Stimulated activated CD8-positive, alpha-beta memory T cell treated with anti-CD3 and anti-CD28 coated beads, Interleukin-7, amount 100 ng/mL, for 1 hour (primary cell): ENCODE measurements at places on chromosomes 16 and 17.

DNA sequence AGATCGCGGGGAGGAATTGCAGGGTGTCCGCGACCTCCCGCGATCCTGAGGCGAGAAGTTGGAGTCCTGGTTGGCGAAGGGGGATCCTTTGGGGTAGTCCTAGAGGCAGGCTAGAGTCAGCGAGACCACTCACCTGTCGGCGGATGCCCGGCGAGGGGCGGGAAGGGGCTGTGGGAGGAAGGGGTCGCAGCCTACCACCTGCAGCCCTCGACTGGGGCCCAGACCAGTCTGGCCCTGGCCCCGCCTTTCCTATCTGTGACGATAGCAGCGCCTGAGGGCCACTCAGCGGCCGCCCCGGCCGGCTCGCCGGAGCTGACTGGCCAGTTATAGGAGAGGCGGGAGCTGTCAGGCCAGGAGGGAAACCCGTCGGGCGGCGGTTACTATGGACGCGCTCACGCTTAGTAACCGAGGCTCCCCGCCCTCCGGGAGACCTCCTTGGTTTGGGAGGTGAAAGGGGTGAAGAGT, at the start of gene TEKT3:
TSS of gene TEKT3 (minus strand) at position 213 of the 465 bp plus-strand sequence. CDS start 10,012 bp downstream, outside the sequence.
- no peak for DNase-seq

DNA sequence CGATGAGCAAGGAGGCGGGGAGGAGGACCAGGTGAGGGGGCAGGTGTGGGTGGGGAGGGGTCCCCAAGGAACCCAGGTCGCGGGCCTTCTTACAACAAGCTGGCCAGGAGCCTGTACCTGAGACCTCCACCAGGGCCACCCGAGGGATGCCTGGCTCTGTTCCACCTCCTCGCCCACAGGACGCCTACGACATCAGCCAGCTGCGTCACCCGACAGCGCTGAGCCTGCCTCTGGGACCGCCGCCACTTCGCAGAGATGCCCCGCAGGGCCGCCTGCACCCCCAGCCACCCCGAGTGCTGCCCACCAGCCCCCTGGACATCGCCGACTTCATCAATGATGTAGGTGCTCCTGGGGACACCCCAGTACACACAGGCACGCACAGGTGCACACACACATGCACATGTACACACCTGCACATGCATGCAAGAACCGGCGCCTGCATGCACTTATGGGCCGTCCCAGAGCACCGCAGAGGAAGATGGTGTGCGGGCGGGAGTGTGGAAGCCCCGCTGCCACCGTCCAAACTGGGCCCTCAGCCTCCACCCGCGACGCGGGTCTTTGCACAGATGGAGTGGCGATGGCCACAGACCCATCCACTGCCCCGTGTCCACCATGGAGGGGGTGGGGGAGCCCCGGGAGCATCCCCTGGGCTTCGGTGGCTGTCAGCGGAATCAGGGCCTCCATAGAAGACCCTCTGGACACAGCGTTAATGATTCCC, 6.6 kb downstream of the SLC22A31 start:
- DNase-seq: no peak

DNA sequence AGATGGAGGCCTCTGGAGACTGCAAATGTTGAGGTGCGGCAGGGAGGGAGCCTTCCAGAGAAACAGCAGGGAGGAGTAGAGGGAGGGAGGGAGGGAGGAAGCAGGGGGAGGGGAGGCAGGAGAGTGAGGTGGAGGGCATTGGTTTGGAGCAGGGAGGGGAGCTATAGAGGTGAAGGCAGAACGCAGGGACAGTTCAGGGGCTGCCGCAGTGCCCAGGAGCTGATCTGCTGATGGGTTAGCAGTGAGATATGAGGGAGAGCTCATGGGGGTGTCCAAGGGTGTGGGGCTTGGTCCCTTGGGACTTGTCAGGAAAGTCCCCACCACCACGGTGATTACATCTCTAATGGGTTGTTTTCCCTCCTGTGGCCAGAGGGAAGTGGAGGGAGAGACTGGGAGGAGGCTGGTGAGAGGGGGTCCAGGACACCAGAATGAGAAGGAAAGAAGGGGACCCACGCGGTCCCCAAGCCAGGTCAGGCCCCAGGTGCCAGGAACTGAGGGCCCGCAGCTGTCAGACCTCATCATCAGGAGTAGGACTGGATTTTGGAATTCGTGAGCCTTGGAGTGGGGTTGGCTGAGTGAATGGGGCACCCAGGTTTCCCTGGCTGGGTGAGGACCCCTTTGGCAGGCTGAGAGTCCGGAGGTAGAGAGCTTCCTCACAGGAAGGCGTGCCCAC, 11.2 kb downstream of the CA4 start:
- DNase-seq: no peak

- DNase-seq: no peak
Observed at GRCh38 chr17:42563543-42563942, 1.6 kb downstream of the COASY start.

GRCh38 chr16:75227361-75228142, 8.8 kb downstream of the CTRB1 start:
- no peak for DNase-seq

GRCh38 chr17:48127371-48128051, 19.9 kb downstream of the SNX11 start:
- no peak for DNase-seq

DNA sequence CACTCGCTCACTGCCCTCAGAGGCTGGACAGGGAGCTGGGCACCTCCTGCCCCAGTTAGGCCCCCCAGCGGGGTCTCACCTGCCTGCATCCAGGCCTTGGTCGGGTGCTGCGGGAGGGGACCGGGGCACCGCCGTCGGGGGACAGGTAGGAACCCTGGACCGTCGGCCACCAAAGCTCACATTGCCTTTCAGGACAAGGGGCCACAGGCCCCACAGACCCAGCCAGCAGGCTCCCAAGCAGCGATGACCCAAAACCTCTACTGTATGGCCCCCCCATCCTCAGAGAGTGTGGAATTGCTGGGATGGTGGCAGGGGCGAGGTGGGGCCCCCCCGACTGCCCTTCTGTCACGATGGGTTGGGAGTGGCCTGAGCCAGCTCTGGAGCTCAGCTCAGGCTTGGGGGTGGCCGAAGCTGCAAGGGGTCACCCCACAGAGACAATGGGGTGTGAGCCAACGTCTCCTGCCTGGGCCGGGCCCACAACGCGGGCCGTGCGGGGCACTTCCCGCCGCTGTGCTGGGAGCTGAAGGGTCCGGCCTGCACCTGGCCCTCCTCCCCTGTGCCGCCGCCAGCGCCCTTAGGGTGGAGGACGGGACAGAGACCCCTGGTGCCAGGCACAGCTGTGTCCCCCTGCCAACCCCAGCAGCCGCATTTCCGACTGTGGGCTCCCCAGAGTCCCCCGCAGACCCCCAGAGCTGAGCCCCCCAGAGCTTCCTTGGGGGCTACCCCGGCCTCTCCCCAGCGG, 498 bp downstream of the IGFALS start:
- DNase-seq: no peak

GRCh38 chr16:80023865-80024264, 423.3 kb upstream of the MAF start:
- no peak for DNase-seq

- no peak for DNase-seq
Observed at GRCh38 chr16:54326266-54326662, 39.7 kb upstream of the IRX3 start.
